ENCODE measurements at places on chromosomes 7 and 10. TPM values are rescaled to one million over a fixed set of nuclear protein-coding genes. Genes with fewer than 3 reads are reported as not detected.

The THSD7A gene
- total RNA-seq: 0.44 TPM

The COL13A1 gene
- total RNA-seq: 34.2 TPM

The CDNF gene
- 1.1 TPM for total RNA-seq

The DEPP1 gene
- total RNA-seq: 3.6 TPM

The ACTL6B gene
- total RNA-seq: not detected

The CLRN3 gene
- total RNA-seq: not detected

The HOXA4 gene
- total RNA-seq: not detected

The SYT15B gene
- 1.3 TPM for total RNA-seq

The CUBN gene
- 3.7 TPM for total RNA-seq

The C10orf67 gene
- 0.22 TPM for total RNA-seq

The TMEM270 gene
- not detected for total RNA-seq

The GNAT3 gene
- not detected for total RNA-seq

The PAPOLB gene
- total RNA-seq: under 0.01 TPM

The CCL24 gene
- total RNA-seq: not detected

The HHEX gene
- 7.9 TPM for total RNA-seq

The PRLHR gene
- not detected for total RNA-seq

The MOGAT3 gene
- total RNA-seq: not detected

The CALD1 gene
- total RNA-seq: 463 TPM

The TACR2 gene
- total RNA-seq: not detected

The SCART1 gene
- 3.1 TPM for total RNA-seq

The LMOD2 gene
- not detected for total RNA-seq

The CALCR gene
- total RNA-seq: 0.14 TPM

The AZGP1 gene
- total RNA-seq: not detected

The SORBS1 gene
- 0.44 TPM for total RNA-seq

The TMEM176B gene
- 0.29 TPM for total RNA-seq

The DYNC1I1 gene
- 1.3 TPM for total RNA-seq

The KIFBP gene
- total RNA-seq: 34.6 TPM

The ASB4 gene
- not detected for total RNA-seq

The NAT16 gene
- total RNA-seq: not detected

The BAIAP2L1 gene
- total RNA-seq: 10.2 TPM

The EPC1 gene
- total RNA-seq: 25.6 TPM

The IL6 gene
- 659 TPM for total RNA-seq

The FFAR4 gene
- total RNA-seq: not detected

The NME8 gene
- total RNA-seq: not detected

The DRGX gene
- not detected for total RNA-seq

The LRIT1 gene
- not detected for total RNA-seq

The GBX1 gene
- not detected for total RNA-seq

The CXCL12 gene
- 1.6 TPM for total RNA-seq

The SLC26A3 gene
- total RNA-seq: not detected

The CYP51A1 gene
- total RNA-seq: 481 TPM

The PITX3 gene
- not detected for total RNA-seq

The GCK gene
- total RNA-seq: not detected

The SLC13A1 gene
- not detected for total RNA-seq

Measured in placental pericyte (primary cell).